ENCODE measurements at places on chromosomes 12 and 14.
A peak's percentile ranks its signal among the peaks of the same experiment; 100 is the strongest.

DNA sequence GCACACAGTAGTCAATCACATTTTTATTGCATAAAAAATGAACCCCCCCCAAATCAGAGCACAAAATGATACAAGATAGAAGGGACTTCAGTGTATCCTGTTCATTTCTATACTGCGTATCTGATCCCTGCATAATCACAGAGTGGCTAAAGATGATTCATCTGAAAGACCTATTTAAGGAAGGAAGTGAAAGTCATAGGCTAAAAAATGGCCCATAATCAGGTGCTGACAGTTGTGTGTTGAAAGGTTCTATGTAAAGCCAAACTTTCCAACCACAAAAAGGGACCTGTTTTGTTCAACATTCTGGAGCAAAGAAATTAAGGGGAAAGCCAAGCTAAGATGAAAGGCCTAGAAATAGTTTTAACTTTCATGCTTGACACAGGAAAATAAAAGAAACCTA, 147.8 kb upstream of the ATP2B1 start:
- no peak for DNase-seq

DNA sequence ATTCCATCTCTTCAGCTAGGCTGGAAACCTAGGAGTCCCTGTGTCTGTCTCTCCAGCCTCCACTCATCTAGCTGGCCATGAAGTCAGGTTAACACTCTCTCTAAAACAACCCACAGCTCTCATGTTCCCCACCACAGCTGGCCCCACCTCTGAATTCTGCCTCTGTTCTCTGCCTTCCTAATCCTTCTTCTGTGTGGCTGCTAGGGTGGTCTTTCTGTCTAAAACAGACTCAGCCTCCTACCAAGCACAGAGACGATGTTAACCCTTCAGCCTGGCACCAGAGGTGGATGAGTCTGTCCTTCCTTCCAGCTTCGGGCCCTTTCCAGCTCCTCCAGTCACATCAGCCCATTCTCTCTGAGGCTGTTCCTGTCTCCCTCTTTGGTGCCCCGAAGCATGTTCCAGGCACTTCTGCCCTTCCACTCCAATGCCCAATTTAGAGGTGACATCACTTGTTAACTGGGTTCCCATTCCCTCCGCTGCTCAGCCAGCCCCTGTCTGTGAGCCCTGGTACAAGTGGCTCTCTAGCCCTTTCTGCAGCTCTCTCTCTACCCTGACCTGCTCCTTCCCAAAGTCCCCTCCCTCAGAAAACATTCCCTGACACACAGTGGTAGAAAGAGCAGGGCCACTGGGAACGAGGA, 9.1 kb downstream of the FIGNL2 start:
- DNase-seq: no peak

- DNase-seq: no peak
Measured at GRCh38 chr14:35809597-35809996, 502 bp upstream of the RALGAPA1 start.

GRCh38 chr14:71943695-71944018, 11.4 kb downstream of the RGS6 start:
- no peak for DNase-seq

- DNase-seq: no peak
Measured at GRCh38 chr14:39991041-39991440, 558.8 kb upstream of the FBXO33 start.

GRCh38 chr14:53152184-53152886, 788 bp downstream of the DDHD1 start:
- DNase-seq: peak; percentile 36

GRCh38 chr12:55693323-55694187, 14.1 kb downstream of the ITGA7 start:
- DNase-seq: no peak

DNA sequence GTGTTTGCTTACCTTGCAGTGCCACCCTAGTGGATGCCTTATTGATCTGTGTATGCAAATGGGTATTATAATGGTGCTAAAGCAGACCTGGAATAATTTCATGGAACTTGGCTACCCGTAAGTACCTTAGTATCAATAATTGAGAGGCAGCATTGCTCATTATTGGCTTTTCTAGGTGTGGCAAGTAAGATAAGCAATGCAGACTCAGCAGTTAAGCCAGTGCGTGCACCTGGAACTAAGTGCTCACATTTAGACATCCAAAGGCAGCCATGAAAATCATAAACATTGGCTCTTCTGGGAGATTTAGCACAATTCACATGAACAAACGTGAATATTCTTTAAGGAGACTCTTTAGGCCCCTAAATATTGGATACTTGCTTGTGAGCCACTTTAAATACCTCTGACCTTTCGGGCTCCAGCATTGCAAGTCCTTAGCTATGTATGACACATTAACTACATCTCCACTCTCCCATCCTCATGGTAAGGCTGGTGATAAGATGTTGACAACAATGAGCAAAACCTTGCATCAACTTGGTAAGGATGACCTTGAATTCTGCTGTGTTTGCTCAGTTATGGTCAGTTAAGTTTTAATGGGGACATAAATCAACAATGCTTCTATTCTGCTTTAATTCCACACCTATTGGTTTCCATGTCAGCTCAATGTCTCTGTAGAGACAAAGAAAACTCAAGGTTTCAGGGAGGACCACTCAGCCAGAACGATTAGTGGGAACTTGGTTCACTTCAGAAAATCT, 112.0 kb downstream of the SLC5A8 start:
- no peak for DNase-seq

DNA sequence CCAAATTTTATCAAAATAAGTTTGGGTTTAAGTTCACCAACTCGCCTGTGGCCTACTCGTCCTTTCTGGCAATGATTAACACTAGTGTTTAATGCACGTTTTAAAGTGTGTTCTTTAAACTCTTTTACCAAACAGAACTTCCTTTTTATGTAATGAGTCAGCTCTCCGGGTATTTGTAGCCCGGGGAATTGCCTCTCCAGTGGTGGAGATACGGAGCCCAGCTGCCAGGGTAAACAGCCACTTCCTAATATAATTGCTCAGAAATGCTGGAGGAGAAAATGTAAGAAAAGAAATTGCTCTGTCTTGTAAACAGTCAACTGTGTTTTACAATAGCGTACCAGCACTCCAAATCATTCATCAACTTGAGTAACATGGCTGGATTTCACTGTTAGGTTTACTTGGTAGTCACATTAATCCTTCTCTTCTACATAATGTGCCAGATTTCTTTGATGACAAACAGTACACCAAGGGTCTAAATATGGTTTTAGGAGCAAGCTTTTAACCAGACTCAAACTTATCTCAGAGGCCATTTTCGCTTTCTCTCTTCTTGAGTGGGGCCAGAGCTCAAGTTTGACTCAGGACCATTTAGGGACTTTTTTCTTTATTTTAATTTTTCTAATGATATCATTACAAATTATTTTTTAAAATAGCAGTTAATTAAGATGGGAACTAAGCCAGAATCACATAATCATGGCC, 101.2 kb upstream of the SLC38A2 start:
- DNase-seq: no peak

- no peak for DNase-seq
Measured at GRCh38 chr12:111171345-111171744, 197.6 kb downstream of the PHETA1 start.

DNA sequence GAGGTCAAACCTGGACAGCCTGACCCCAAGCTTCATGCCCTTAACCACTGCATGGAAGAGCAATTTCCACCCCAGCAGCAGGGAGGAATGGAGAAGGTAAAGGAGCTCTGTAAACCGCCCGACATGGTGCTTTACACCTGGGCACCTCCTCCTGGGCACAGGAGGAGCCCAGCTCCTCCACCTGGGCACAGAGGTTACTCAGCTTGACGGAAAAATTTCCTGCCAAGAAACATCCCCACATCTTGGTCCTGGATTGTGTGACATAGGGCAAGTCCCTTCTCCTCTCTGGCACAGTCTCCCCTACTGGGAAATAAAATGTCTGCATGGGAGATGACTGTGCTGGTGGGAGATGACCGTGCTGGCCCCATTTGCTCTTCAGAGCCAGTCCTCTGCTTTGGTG, 40.8 kb downstream of the TTC7B start:
- DNase-seq: no peak
